SK-N-SH treated with all-trans-retinoic acid at 6 μM for 48 hours (cell line): ENCODE measurements at places on chromosomes 13 and 19.
A peak's percentile ranks its signal among the peaks of the same experiment; 100 is the strongest.

DNA sequence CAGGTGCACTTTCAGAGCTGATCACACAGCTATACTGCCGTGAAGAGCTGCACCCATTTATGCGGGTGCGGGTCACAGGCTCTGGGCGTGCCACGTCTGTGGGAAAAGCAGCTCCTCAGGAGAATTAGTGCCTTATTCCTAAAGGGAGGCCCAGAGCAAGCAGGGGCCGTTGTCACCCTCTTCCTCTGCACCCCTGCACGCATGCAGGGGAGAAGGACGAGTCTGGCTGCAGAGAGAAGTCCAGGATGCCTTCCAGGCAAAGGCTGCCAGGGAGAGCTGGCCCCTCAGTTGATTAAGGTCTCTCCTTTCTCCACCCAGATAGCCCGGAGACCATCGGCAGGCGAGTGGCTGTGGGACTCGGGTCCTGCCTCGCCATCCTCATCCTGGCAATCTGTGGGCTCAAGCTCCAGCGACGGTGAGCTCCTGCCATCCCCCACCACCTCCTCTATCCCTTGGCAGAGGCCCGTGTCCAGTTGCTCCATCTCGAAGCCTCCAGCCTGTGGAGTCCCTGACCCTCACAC, 3.1 kb upstream of the FFAR1 start:
- no peak for ATAC-seq

DNA sequence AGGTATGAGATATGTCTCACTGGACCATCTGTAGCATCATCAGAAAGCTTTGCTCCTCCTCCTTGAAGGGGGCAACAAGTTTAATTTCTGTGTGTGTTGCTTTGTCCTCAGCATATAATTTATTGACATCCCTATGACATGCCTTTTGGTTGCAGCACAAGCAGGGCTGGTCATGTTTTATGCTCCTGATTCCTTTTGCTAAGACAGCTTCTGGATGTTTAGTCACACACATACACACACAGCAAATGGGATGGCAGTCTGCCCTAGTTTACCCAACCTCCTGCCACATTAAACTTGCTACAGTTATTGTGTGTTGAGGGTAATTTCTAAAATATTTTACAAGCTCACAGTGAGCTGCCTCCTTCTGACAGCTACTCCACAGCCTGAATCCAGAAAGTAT, 217.9 kb upstream of the RXFP2 start:
- no peak for ATAC-seq

DNA sequence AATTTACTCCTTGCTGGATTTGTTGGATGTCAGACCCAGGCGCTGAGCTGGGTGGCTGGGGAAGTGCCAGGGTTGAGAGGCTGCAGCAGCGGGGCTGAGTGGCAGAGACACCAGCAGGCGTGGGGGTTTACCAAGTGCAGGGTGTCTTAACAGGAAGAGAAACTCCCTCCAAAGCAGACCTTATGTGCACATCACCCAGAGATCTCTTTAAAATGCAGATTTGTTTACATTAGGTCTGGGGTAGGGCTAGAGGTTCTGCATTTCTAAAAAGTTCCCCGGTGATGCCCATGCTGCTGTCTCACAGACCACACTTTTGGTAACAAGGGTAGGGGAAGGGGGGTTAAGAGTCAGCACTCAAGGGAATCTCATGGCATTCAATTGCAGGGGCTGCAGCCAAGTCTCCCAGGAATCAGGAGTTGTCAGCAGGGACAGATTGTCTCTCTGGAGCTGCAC, 80.7 kb upstream of the OLFM4 start:
- no peak for ATAC-seq

GRCh38 chr13:29564818-29565217, 30.7 kb downstream of the SLC7A1 start:
- peak; percentile 28; the same call in 1 of the 3 replicates for ATAC-seq

DNA sequence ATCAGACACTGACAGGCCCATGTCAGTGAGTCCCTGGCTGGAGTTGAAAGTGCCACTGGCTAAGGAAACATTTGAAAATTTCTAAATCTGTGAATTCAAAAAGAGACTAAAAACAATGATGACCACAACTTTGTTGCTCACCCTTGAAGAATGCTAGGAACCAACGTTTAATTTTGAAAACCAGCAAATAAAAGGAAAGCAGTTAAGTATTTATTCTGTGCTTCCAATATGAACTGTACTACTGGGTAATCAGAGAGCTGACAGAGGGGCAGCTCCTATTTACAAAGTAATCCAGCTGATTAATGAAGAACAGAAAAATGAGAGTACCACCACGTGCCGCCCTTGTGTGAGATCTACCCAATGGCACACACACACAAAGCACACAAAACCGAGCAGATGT, 44.7 kb upstream of the LATS2 start:
- peak; percentile 54; the same call in 2 of the 3 replicates for ATAC-seq

GRCh38 chr19:7873304-7874075, 700 bp downstream of the PRR36 start:
- ATAC-seq = no peak

DNA sequence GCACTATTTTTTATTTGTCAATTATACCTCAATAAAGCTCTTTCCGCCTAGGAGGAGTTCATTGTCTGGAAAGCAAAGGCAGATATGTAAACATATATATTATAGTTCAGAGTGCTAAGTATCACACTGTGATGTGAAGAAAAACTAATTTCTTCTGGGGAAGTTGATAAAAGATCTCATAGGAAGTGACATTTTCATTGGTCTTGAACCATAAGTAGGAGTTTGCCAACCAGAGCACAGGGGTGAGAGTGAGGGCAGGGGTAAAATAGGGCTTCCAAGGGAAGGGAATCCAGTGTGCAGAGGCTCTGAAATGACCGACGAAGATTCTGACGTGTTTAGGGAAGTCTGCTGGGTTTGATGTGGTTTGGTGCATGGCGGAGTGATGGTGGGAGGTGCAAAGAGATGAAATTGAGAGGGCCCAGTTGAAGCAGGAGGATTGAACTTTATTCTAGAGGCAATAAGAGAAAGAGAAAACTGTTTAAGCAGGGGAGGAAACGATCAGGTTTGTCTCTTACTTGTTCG, 780 bp upstream of the GTF2F2 start:
- peak; percentile 65 for ATAC-seq

DNA sequence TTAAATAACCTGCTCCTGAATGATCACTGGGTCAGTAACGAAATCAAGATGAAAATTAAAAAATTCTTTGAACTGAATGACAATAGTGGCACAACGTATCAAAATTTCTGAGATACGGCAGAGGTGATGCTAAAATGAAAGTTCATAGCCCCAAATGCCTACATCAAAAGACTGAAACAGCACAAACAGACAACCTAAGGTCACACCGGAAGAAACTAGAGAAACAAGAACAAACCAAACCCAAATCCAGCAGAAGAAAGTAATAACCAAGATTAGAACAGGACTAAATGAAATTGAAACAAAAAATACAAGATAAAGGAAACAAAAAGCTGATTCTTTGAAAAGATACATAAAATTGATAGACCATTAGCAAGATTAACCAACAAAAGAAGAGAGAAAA, 324.1 kb downstream of the RBM26 start:
- ATAC-seq = no peak

DNA sequence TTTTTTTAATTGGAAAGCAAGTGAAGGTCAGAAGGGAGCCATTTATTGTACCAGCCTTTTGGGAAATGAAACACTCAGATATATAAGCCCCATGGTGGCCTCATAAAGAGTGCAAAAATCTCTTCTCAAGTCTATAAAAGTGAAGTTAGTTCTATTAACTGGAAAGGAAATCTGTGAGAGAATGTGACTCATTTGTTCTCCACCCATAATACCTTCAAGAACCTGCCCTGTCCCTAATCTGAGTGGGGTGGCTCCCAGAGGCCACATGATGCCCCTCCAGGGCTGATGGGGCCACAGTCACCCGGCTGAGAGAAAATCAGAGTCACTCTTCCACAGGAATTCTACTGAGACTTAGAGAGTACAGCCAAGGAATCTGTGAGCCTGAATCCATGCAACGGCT, 65.8 kb upstream of the SERP2 start:
- ATAC-seq = no peak

- ATAC-seq = peak; percentile 90
Measured at GRCh38 chr19:17830567-17831418, 9.5 kb upstream of the INSL3 start.
